ENCODE measurements at places on chromosomes 16 and 17. TPM values are rescaled to one million over a fixed set of nuclear protein-coding genes. Genes with fewer than 3 reads are reported as not detected.

GAN gene
- 22.1 TPM for total RNA-seq

C17orf100 gene
- total RNA-seq, result 2.7 TPM

GAST gene
- not detected for total RNA-seq

TNS4 gene
- 0.89 TPM for total RNA-seq

RNF40 gene
- total RNA-seq, result 90.4 TPM

Measured in endodermal cell (in vitro differentiated cells).